Fibroblast of mammary gland (primary cell): ENCODE measurements at places on chromosomes 6 and 20.
A peak's percentile ranks its signal among the peaks of the same experiment; 100 is the strongest.

DNA sequence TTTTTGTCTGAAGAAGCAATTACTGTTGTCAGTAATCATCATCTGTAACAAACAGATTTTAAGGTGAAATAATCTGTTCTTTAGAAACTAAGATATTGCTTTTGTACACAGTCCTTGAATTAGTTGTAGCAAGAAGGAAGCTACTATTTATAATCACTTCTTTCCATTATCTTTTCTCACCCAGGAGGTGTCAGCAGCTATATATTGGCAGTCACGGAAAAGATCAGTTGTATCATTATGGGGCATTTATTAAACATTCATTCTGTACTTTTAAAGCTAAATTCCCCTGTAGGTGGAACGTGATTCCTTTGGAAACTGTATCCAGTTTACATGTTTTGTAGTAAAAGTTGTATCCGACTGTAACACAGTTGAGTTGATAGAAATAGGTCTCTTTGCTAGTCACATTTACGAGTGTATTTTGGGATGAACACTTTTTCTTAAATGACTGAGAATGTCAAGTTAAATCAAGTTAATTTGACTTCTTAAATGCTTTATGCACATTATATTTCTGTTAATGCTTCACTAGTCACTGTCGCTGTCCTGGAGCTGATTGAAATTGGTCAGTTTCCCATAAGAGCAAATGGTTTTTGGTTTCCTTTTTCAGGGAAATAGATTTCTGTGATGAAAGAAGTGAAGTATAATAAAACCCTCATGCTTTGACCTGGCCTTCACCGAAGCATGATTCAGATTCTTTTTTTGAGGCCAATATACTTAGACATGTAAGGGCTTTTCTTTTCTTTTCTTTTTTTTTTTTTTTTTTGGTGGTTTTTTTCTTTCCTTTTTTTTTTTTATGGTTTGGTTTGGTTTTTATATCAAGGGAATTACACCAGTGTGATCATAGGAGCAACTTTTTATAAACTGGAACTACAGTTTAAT is 5.1 kb downstream of the QKI start:
- DNase-seq = peak; percentile 70

DNA sequence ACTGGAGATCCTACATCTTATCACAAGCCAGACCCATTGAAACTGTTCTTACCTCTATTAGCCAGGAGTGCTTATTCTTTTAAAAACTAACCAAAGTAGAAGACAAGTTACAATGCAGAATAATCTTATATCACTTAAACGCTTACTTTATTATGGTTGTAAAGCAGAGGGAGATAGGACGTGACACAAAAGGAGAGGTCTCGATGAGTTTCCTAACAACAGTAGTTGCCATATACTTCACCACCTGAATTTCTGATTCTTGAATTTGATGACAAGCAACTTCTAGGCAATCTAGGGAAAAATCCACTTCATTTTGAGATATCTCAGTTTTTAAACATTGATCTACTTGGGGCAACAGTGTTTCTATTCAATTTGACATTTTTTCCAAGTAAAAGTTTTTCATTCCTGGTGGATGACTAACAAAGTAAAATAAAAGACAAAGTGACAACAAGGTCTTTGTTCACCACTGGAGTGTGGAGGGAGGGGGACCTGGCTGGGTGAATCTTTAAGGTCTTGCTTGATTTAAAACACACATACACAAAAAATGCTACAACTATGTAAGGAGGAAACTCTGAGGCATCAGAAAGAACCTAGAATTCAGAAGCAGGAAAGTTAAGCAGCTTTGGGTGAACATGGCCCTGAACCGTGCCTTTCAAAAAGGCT is 110.9 kb downstream of the SMLR1 start:
- no peak for DNase-seq

DNA sequence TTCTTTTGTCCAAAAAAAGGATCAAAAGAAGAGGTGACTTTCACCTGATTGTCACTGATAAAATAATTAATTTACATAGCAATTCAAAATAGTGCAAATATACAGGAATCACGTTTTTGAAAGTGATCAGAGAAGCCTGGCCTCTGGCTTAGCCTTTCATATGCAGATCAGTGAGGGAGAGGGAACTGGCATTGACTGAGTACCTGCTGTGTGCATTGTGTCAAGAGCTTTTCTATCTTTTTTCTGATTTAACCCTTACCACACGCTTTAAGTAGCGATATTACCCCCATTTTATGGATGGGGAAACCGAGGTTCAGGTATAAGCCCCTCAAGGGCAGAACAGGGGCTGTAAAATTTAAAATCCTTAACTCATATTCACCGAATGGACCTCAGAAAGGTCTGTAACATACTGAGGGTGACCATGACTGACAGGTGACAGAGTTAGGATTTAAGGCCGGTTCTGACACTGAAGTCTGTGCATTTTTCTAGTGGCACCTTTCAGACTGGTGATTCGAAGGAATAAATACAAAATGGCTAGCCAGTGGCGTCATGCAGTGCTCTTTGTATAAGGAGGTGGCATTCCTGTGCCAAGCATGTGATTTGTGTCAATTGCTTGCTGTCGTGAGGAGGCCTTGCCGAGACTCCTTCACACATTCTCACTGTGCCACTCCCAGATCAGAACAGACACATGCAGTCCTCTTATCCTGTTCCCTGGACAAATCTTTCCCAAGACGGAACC is 310.2 kb downstream of the TSHZ2 start:
- no peak for DNase-seq

- DNase-seq = peak; percentile 43
Measured at GRCh38 chr6:140269591-140270165, 895.2 kb upstream of the CITED2 start.

- peak; percentile 96 for DNase-seq
Measured at GRCh38 chr6:2998998-2999617, 586 bp upstream of the NQO2 start.

GRCh38 chr6:13908955-13909381 is 15.8 kb upstream of the RNF182 start:
- DNase-seq = peak; percentile 77

- DNase-seq = peak; percentile 57
Measured at GRCh38 chr6:151690303-151690702, 117.2 kb upstream of the ESR1 start.

- DNase-seq = peak; percentile 86
Measured at GRCh38 chr6:33014841-33015634, 5.6 kb upstream of the HLA-DOA start.

GRCh38 chr20:51861726-51862466 is 59.6 kb upstream of the SALL4 start:
- no peak for DNase-seq

DNA sequence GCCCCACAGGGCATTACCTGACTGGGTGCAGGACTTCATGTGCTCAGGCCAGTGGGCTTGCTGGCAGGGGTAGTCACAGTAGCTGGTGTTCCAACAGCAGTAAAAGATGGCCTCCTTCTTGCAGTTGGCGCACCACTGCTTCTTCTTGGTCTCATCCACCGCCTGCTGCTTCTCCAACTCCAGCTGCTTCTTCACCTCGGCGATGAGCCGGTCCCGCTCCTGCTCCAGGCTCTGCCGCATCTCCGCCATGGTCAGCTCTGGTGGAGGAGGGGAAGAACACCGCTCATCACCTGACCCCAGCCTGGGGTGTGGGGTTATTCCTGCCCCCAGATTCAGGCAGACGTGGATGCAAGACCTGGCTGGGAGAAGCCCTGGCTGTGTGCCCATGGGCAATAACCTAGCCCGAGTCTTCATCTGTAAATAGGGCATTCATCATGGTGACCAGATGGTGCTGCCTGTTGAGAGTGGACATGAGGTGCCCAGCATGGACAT is 132.2 kb downstream of the ZMYND8 start:
- no peak for DNase-seq

- no peak for DNase-seq
Measured at GRCh38 chr6:129707882-129708495, 2.0 kb downstream of the ARHGAP18 start.

GRCh38 chr6:56946368-56946767 is 8.5 kb upstream of the BEND6 start:
- peak; percentile 58 for DNase-seq

DNA sequence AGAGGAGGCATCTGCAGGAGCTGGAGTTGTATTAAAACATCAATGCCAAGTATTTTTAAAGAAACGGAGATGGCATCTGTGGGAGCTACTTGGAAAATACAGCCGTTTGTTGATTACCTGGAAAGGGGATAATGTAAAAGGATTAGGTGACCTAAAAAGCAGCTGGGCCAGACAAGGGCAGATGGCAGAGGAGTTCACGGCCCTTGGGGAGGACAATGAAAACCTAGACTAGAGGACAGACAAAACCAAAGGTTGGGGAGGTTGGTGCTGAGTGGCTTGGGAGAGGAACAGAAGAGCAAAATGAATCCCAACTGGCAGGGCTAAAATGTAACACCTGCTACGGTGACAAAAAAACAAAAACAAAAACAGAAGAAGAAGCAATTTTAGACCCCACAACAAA is 260.5 kb upstream of the JARID2 start:
- no peak for DNase-seq

DNA sequence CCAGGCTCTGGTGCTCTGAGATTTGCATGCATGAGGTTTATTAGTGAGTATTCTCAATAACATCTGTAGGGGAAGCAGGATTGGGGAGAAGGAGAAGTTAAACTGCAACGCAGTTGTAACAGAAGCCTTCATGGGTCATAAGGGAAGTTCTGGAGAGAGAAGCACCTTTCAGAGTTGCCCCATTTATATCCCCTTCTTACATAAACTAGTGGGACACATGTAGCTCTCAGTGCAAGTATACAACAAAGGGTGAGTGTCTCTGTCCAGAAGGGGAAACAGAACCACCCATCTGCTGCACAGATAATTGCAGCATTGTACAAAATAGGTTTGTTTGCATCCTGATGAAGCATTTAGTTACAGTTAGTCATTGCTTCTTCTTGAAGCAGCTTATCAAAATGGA is 4.3 kb upstream of the ADGB start:
- no peak for DNase-seq

- peak; percentile 91 for DNase-seq
Measured at GRCh38 chr6:2630891-2631571, 119.7 kb downstream of the MYLK4 start.

GRCh38 chr20:9099372-9099771 is 30.5 kb downstream of the PLCB4 start:
- no peak for DNase-seq
